ENCODE measurements at places on chromosomes 13 and 19.

DNA sequence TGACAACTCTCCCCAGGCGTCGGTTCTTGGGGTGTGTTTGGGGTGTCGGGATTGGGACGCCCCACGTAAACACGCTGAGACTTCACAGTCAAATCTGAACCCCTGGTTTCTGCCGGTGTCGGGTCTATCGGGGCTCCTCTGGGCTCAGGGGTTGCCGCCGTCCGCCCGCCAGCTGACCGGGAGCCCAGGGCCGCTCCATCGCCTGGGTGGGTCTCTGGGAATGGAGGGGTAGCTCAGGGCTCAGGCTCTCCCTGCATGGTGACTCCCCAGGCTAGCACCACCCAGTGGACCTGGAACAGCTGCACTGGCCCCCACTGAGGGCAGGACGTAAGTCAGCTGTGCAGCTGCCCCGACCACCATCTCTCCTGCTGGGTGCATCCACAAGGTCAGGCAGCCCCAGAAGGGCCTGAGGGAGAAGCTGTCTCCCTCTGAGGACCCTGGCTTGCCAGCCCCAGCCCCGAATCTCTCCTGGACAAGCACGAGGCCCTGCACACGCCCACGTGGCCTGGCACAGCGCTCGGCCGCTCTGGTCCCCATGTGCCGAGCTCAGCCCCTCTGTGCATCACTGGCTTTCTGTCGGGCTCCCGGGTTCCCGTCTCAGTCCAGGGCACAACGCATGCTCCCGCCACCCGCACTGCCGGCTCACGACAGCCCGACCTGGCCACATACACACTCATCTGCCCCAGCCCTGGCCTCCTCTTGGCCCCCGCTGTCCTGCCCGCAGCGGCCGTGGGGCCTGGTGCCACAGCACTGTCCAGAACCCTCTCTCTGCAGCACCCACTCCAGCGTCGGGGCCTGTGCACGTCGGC lies 6.1 kb downstream of the RNF126 start:
- H3K36me3 ChIP-seq, result peaks cover 49% of the 10 kb centered on the region
- H3K27me3 ChIP-seq, result no peaks in the 10 kb centered on the region
- H3K4me1 ChIP-seq, result peaks cover 8% of the 10 kb centered on the region

- no peak for DNase-seq
- no peak overlapping the region for H3K4me3 ChIP-seq
- no peaks in the 10 kb centered on the region for H3K36me3 ChIP-seq
- H3K27ac ChIP-seq, result no peak overlapping the region
Measured at GRCh38 chr13:98072476-98072875, 70.4 kb upstream of the FARP1 start.

GRCh38 chr19:55220525-55220924 lies 8.0 kb downstream of the TMEM86B start:
- H3K27ac ChIP-seq, result no peak overlapping the region
- no peaks in the 10 kb centered on the region for H3K27me3 ChIP-seq
- peaks cover 4% of the 10 kb centered on the region for H3K4me1 ChIP-seq
- peaks cover 6% of the 10 kb centered on the region for H3K36me3 ChIP-seq

GRCh38 chr13:99323488-99323887 lies 16.3 kb upstream of the GPR183 start:
- no peaks in the 10 kb centered on the region for H3K4me1 ChIP-seq
- peaks cover 4% of the 10 kb centered on the region for H3K36me3 ChIP-seq
- H3K27ac ChIP-seq, result no peak overlapping the region
- H3K27me3 ChIP-seq, result no peaks in the 10 kb centered on the region
- no peak overlapping the region for H3K4me3 ChIP-seq

GRCh38 chr19:24071078-24071477 lies 15.9 kb upstream of the ZNF254 start:
- H3K27ac ChIP-seq, result no peak overlapping the region
- peaks cover 93% of the 10 kb centered on the region for H3K36me3 ChIP-seq
- no peak overlapping the region for H3K4me3 ChIP-seq
- no peaks in the 10 kb centered on the region for H3K27me3 ChIP-seq

DNA sequence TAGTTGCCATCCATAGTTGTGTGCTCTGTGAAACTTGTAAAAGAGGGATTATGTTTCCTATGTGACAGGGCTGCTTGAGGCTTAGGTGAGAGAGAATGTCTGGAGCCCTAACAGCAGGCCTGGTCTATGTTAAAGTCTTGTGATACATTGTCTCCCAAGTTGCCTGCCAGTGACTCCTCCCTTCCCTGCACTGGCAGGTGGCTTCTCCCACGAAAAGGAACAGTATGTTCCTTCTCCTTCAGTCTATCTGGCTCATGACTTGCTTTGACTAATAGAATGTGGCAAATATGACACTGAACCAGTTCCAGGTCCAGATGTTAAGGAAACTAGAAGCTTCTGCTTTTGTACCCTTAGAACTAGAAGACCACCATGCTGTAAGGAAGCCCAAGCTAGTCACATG lies 5.9 kb upstream of the KCNN4 start:
- DNase-seq, result no peak
- no peak overlapping the region for H3K4me3 ChIP-seq
- H3K36me3 ChIP-seq, result no peaks in the 10 kb centered on the region
- H3K27me3 ChIP-seq, result no peaks in the 10 kb centered on the region
- H3K27ac ChIP-seq, result no peak overlapping the region

- peaks cover 15% of the 10 kb centered on the region for H3K36me3 ChIP-seq
- no peaks in the 10 kb centered on the region for H3K27me3 ChIP-seq
- no peak overlapping the region for H3K4me3 ChIP-seq
- no peak overlapping the region for H3K27ac ChIP-seq
Measured at GRCh38 chr19:35257113-35257461, 8.3 kb downstream of the LSR start.

DNA sequence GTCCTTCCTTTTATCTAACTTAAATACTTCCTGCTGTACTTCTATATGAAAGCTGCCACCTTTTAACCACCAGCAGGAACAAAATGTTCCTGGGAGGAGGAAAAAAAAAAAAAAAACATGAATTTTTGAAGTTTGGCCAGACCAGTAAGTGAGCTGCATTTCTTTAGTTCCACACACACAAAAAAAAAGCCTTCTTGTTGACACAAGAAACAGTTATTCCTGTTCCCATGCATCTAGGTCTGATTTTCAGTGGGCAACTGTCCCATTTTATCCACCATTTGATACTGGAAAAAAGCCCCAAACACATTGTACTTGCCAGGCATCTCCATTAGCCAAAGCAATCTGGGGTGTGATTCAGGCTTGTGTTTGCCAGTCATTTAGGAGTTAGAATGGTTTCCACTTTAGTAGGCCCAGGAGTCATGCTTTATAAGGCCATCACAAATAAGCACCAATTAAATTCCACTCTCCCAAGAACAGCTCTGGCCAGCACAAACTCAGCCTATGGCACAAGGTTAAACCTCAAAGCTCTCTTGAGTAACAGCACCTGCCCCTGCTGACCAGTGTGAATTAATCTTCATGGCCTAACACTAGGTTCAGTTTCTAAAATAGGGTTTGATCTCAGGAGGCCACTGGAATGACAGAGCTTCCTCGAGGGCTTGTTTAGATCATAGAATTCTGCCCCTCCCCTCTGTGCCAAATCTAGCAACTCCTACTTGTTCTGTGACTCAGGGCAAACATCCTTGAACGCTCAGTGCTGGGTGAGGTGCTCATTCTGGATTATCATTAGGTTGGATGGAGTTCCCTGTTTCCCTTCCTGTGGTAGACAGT lies 67.1 kb downstream of the NUFIP1 start:
- peaks cover 4% of the 10 kb centered on the region for H3K4me1 ChIP-seq
- H3K36me3 ChIP-seq, result no peaks in the 10 kb centered on the region
- DNase-seq, result no peak
- H3K27ac ChIP-seq, result no peak overlapping the region
- no peak overlapping the region for H3K4me3 ChIP-seq
- no peaks in the 10 kb centered on the region for H3K27me3 ChIP-seq

- no peak for DNase-seq
- peaks cover 15% of the 10 kb centered on the region for H3K4me1 ChIP-seq
- no peaks in the 10 kb centered on the region for H3K27me3 ChIP-seq
- H3K27ac ChIP-seq, result no peak overlapping the region
- H3K4me3 ChIP-seq, result no peak overlapping the region
- peaks cover 4% of the 10 kb centered on the region for H3K36me3 ChIP-seq
Measured at GRCh38 chr19:976476-976875, 7.7 kb upstream of the WDR18 start.

DNA sequence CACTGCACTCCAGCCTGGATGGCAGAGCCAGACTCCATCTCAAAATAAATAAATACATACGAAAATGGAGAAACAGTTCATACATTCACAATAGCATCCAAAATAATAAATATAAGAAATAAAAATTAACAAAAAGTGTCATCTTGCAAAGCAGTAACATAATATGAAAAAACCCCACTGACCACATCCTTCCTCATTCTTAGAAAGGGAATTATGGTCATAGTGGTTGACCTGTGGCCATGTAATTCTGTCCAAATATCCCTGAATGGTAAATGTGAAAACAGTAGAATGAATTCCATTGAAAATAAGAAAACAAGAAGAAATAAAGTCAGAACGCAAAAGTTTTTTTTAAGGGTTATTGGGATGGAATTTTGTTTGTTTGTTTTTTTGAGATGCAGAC lies 7.0 kb upstream of the CDC42EP5 start:
- no peaks in the 10 kb centered on the region for H3K4me1 ChIP-seq
- H3K27ac ChIP-seq, result no peak overlapping the region
- H3K4me3 ChIP-seq, result no peak overlapping the region
- H3K27me3 ChIP-seq, result no peaks in the 10 kb centered on the region
- H3K36me3 ChIP-seq, result no peaks in the 10 kb centered on the region

DNA sequence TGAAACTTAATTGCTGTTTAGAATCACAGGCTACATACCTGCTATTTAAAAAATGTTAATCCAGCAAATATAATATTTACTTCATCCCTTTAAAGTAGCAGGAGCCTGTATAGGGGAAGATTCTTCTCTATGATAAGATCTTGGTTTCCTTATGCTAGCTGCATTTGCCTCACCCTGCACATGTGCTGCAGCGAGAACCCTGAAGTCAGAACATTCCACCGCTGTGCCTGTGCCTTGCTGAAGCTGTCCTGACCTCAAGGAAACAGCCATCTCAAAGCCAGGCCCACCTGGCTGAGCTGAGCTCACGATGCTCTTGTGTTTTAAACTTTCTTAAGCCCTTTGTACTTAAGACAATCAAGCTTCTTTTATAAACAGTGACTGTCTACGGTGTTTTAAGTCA lies 355.0 kb upstream of the PCDH20 start:
- H3K27me3 ChIP-seq, result no peaks in the 10 kb centered on the region
- H3K4me1 ChIP-seq, result no peaks in the 10 kb centered on the region
- no peaks in the 10 kb centered on the region for H3K36me3 ChIP-seq
- no peak overlapping the region for H3K4me3 ChIP-seq
- no peak overlapping the region for H3K27ac ChIP-seq

DNA sequence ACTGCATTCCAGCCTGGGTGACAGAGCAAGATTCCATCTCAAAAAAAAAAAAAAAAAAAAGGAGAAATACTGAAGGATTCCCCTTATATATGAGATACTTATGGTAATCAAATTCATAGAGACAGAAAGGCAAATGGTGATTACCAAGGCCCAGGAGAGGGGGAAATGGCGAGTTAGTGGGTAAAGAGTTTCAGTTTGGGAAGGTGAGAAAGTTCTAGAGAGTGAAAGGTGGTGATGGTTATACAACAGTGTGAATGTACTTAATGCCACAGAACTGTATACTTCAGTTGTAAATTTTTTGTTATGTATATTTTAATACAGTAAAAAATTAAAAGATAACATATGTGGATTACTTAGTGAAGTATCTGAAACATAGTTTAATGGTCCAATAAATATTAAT lies 90.2 kb downstream of the DHRS12 start:
- no peak overlapping the region for H3K27ac ChIP-seq
- H3K36me3 ChIP-seq, result no peaks in the 10 kb centered on the region
- no peak overlapping the region for H3K4me3 ChIP-seq

GRCh38 chr19:3608079-3608641 lies 1.5 kb upstream of the TBXA2R start:
- H3K27ac ChIP-seq, result no peak overlapping the region
- no peak for DNase-seq
- H3K27me3 ChIP-seq, result peaks cover 28% of the 10 kb centered on the region
- H3K4me1 ChIP-seq, result peaks cover 5% of the 10 kb centered on the region
- peaks cover 6% of the 10 kb centered on the region for H3K36me3 ChIP-seq

DNA sequence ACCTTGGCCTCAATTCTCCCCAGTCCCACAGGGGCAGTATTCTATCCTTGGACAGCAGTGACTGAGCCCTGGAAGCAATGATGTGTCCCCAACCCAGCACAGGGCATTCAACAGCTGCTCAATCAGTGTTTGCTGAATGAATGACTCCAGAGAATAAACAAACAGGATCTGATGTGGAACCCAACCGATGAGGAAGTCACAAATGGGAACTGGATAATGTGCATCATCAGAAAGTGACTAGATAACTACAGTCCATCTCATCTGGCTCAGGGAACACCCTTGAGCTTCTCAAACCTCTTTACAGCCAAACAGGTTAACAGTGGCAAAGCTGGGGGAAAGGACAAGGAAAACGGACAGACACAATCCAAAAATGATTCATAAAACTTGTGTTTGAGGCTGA lies 8.2 kb downstream of the SLC25A30 start:
- H3K36me3 ChIP-seq, result peaks cover 6% of the 10 kb centered on the region
- no peak overlapping the region for H3K4me3 ChIP-seq
- DNase-seq, result no peak
- no peaks in the 10 kb centered on the region for H3K27me3 ChIP-seq
- H3K27ac ChIP-seq, result no peak overlapping the region
- H3K4me1 ChIP-seq, result no peaks in the 10 kb centered on the region

DNA sequence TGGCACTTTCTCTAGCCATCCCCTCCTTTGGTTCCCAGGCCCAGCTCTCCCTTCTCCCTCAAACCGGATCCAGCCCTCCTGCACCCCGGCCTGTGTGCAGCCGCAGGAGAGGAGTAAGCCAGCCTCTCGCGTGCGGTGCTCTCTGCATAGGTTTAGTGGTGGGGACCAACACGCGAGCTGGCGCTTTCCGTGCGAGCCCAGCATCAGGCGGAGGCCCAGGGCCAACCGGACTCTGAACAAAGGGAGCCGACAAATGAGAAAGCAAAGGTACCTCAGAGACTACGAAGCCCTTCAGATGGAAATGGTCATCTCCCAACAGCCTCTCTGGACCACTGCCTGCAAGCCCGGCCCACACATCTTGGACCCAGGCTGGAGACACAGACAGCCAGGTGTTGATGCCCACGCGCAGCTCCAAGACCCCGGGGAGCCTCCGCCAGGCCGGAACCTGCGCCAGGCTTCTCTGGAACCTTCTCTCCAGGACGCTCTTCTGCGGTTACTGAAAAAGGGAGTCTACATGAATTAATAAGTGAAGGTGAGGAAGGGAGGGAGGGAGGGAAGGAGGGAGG lies 16.5 kb upstream of the LATS2 start:
- no peak overlapping the region for H3K27ac ChIP-seq
- no peaks in the 10 kb centered on the region for H3K36me3 ChIP-seq
- H3K27me3 ChIP-seq, result no peaks in the 10 kb centered on the region

DNA sequence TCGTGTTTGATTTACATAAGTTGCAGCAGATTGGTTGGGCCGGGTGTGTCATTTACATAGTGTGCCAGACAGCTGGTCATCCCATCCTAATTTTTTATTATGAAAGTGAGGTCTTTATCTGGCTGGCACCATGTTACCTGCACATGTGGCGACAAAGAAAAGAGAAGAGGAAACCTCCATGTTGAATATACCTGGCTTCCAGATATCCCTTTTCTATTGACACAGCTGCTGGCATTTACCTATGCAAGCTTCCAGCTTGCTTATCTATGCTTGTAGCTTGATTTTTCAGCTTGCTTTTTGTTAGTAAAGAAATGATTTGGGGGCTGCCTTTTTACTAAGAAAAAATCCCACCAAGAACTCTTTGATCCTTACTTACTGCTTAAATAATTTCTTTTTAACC lies 681.3 kb upstream of the SLITRK1 start:
- no peak overlapping the region for H3K27ac ChIP-seq
- DNase-seq, result no peak
- H3K27me3 ChIP-seq, result no peaks in the 10 kb centered on the region
- no peaks in the 10 kb centered on the region for H3K36me3 ChIP-seq
- H3K4me3 ChIP-seq, result no peak overlapping the region
- no peaks in the 10 kb centered on the region for H3K4me1 ChIP-seq

- H3K36me3 ChIP-seq, result peaks cover 97% of the 10 kb centered on the region
- no peak overlapping the region for H3K27ac ChIP-seq
- no peaks in the 10 kb centered on the region for H3K27me3 ChIP-seq
- H3K4me1 ChIP-seq, result no peaks in the 10 kb centered on the region
- no peak overlapping the region for H3K4me3 ChIP-seq
Measured at GRCh38 chr19:52200044-52200443, 10.2 kb downstream of the PPP2R1A start.
